MG63 (cell line): ENCODE measurements at places on chromosomes 16 and 17. TPM values are rescaled to one million over a fixed set of nuclear protein-coding genes. Genes with fewer than 3 reads are reported as not detected.

DHRS7C gene
- not detected in 2 replicates for total RNA-seq

TNFRSF17 gene
- not detected in 2 replicates for total RNA-seq

FOXN1 gene
- not detected in 2 replicates for total RNA-seq

OVCA2 gene
- 36.6 and 51.8 TPM in 2 replicates for total RNA-seq

GP1BA gene
- total RNA-seq: not detected in 2 replicates

P2RX5 gene
- total RNA-seq: 12.0 and 12.3 TPM in 2 replicates

CDH16 gene
- not detected in 2 replicates for total RNA-seq

RSKR gene
- 0.79 and 1.3 TPM in 2 replicates for total RNA-seq
